ENCODE measurements at places on chromosomes 7 and 10.

GRCh38 chr7:112214883-112215282 is 8.4 kb downstream of the ZNF277 start:
- no peak for DNase-seq

DNA sequence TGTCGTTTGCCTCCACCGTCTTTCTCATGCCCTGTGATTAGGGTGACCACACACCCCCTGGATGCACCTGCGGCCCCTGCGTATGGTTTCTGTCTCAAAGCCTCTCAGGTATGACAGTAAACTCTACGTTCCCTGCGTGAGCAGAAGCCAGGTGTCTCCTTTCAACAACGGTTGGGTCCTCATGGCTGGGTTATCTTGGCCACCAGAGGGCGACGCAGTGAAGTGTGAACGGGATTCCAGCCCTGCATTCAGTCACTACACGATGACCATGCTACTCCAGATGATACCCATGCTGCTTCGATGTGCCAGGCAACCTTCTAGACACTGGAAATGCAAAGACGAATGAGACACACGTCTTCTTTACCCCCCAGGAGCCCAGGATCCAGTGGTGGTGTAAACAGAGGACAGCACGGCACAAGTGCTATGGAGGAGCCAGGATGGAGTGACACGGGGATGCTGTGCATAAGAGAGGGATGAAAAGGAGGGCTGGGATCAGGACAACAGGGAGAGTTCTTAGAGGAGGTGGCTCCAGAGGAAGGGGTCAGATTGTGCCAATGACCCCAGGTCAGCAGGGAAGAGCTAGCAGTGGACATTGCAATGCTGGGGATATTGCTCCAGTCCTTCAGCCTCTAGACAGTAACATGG is 228.1 kb upstream of the PFKP start:
- no peak for DNase-seq

- no peak for DNase-seq
Measured at GRCh38 chr10:24465124-24465874, 256.4 kb downstream of the KIAA1217 start.

- no peak for DNase-seq
Measured at GRCh38 chr7:32158751-32159745, 88.8 kb upstream of the PDE1C start.

DNA sequence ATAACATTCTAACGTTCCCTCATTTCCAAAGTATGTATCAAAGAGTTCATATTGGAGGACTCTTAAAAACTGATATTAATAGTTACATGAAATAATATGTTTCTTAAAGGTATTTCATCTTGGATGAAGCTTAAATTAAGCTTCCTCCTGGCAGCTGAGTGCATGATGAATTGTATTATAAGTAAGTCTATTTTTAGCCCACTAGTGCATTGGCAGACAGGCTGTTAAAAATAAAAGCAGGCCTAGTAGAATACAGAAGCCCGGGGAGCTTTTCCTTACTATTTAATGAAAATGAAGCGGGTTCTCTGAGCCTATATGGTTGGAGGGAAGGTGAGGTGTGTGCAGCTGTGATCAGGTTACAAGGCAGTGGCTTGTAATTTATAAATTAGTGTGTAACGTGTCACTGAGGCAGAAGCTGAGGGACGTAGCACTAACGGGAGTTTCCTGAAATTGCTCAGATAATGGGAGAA is 130.7 kb upstream of the KMT2E start:
- no peak for DNase-seq

DNA sequence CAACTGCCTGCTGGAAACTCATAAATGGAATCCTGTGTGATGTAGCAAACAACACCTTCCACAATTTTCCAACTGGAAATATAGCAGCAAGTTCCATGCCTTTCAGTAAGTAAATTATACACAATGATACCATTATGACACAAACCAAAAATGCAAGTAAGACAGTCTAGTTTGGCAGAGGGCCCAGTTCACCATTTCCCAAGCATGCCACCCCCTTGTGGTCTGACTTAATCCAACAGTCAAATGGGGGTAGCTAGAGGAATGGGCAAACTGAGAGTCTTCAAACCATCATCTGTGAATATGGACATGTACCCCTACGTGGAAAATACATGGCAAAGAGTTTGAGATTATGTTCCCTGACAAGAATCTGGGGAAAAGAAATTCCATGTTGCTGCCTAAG is 137.6 kb upstream of the VWC2 start:
- DNase-seq, result no peak
